Stimulated activated naive CD4-positive, alpha-beta T cell (primary cell): ENCODE measurements at places on chromosomes 12 and 14.
A peak's percentile ranks its signal among the peaks of the same experiment; 100 is the strongest.

GRCh38 chr12:6772331-6772695 lies at the start of gene LAG3:
Gene LAG3, plus strand, starts transcription at chr12:6772520. Its CDS starts 333 bp downstream, at chr12:6772853.
- peak; percentile 8 for DNase-seq

GRCh38 chr12:131218026-131218922 lies 264.6 kb downstream of the ADGRD1 start:
- no peak for DNase-seq

GRCh38 chr12:39122562-39123204 lies 217.3 kb upstream of the CPNE8 start:
- DNase-seq, result no peak

GRCh38 chr12:101107032-101107763 lies 102.8 kb downstream of the SLC5A8 start:
- DNase-seq, result no peak
